ENCODE measurements at places on chromosomes 1 and 21.

DNA sequence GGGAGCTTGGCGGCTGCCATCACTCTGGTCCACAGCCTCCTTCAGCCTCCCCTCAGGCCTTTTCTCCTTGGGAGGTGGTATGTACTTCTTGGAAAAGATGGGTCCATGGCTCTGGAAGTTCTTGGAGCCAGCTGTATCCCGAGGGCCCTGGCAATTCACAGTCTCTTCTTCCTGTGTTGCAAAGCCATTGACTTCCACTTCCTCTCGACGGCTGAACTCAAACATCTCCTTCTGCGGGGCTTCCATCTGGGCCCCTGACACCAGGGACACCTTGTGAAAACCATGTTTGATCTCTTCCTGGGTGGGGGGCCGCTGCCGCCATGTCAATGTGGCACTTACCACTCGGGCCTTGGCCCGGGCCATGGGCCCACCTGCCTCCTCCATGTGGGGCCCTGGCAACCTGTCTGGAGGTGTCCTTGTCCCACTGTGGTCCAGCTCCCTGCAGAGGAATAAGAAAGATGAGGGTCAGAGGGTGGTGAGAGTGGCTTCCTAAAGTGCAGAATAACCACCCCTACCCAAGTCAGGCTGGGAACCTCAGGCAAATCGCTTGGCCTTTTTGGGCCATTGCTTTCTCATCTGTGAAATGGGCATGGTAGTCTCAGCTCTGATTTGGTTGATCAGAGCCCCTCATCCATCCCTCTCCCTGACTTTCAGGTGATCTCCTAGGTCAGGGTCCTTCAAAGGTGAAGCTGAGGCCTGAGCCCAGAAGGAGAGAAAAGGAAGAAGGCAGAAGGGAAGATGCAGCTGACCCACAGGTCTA, 7.5 kb downstream of the CRYBG2 start:
- no peak for DNase-seq

DNA sequence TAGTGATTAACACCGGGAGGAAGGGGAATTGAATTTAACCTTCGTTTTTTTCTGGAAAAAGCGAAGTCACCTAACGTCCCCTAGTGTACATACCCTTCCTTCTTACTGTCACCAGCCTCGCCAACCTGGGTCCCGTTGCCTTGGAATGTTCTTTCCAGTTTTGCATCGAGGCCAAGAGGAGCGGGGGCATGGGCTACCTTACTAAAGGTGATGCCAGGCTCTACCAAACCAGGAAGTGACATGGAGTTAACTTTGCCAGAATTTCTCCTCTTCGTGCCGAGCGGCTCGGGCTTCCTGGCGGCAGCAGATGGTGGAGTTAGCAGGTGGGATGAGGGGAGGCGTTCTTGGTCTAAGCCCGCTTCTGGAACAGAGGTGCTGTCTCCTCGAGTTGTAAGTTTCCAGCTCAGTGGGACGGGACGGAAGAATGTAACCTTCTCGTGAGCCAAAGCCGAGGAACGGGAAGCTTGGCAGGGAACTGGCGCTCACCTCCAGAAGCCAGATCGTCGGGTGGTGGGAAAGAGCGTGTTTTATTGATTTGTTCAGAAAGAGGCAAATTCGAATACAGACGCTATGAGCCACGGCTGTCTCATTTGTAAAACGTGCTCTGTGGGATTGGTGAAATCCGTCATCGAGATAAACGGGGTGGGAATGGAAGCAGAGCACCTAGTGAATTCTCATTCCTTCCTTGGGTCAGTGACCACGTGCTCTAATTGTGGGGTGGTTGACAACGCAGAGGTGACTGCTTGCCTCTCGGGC, 486 bp downstream of the NIPAL3 start:
- DNase-seq = peak; percentile 60

DNA sequence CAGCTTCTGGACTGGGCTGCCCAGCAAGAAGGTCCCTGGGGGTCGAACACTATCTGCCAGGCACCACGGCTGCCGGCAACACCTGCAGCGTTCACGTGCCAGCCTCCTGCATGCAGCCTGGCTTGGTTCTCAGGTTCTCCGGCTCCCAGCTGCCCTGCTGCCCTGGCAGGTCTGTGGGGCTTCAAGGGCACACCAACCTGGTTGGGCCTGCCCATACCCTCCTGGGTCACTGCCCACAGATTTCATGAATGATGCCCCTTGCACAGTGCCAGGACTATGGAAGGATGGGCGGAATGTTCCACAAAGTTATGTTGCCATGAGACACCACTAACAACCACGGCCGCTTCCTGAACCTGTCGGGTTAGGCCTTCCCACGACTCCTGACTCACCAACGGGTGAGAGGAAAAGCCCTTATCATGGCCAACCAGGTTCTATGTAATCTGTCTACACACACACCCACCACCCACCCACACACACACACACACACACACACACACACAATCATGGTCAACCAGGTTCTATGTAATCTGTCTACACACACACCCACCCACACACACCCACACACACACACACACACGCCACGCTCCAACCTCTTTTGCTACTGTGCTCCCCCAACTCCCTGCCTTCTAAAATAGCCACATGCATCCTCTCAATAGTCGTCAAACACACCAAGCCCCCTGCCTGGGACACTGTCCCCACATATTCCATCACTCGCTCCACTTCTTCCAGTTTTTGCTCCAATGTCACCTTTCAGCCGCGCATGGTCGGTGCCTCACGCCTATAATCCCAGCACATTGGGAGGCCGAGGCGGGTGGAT, 32.2 kb downstream of the HSPG2 start:
- no peak for DNase-seq

- no peak for DNase-seq
Observed at GRCh38 chr1:111032295-111032897, 68.7 kb upstream of the LRIF1 start.

- no peak for DNase-seq
Observed at GRCh38 chr1:65674522-65674921, 118.2 kb upstream of the PDE4B start.

- DNase-seq = peak; percentile 80
Observed at GRCh38 chr1:59516881-59517280, 220.0 kb downstream of the FGGY start.

GRCh38 chr1:244920911-244921761, 56.8 kb upstream of the HNRNPU start:
- DNase-seq = no peak

DNA sequence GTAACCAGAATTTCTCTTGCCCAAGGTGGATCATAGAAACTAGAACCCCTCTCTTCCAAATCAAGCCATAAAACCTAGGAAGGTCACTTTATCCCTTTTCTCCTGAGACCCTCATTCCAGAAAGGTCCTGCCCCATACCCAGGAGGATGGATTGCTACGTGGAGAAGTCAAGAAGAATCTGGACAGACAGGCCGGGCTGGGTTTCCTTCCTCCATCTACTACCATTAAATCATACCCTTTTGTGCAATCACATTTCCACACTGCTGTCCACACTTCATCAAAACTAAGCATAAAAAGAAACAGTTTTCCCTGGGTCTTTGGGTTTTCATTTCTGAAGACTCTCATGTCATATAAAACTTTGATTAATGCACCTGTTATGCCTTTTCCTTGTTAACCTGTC, 65.4 kb downstream of the C21orf91 start:
- no peak for DNase-seq

- no peak for DNase-seq
Observed at GRCh38 chr1:222547944-222548671, at the start of gene HHIPL2. HHIPL2 (minus strand) TSS chr1:222548104; CDS start chr1:222548044, 60 bp downstream.

- no peak for DNase-seq
Observed at GRCh38 chr1:77824694-77825093, 45.2 kb downstream of the MIGA1 start.

GRCh38 chr1:23168079-23168444, 594 bp downstream of the LUZP1 start:
- peak; percentile 30 for DNase-seq

DNA sequence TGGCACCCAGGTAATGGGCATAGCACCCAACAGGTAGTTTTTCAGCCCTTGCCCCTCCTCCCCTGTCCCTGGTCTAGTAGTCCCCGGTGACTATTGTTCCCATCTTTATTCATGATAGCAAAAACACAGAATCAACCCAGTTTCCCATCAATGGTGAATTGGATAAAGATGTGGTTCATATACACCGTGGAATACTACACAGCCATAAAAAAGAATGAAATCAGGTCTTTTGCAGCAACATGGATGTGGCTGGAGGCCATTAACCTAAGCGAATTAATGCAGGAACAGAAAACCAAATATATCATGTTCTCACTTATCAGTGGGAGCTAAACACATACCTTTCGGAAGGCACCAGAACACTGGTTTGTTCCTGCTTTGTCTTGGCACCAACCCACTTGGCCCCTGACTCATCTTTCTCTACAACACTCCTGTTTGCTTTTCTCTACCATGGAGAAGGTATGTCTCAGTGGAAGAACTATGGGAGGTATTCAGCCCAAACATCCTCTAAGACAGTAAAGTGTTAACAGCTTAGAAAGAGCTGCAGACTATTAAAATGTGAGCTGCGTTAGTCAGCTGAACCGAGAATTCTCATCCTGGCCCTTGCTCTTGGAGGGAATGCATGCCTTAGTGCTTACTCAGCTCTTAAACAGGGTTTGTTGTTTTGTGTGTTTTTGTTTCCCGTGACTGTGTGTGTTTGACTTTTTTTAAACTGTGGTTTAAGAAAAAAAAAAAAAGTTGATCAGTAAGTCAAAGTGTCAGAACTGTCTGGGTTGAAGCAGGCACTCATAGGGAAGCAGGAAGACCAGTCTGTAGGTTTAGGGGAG, 203.0 kb downstream of the TOMM20 start:
- peak; percentile 58 for DNase-seq
